H4 (cell line): ENCODE measurements at places on chromosomes 7 and 10. TPM values are rescaled to one million over a fixed set of nuclear protein-coding genes. Genes with fewer than 3 reads are reported as not detected.

RRP12 gene
- total RNA-seq: 14.4 and 17.9 TPM in 2 replicates

- DNase-seq: no peak
Observed at GRCh38 chr10:57952741-57953140, 315.0 kb downstream of the IPMK start.

DNA sequence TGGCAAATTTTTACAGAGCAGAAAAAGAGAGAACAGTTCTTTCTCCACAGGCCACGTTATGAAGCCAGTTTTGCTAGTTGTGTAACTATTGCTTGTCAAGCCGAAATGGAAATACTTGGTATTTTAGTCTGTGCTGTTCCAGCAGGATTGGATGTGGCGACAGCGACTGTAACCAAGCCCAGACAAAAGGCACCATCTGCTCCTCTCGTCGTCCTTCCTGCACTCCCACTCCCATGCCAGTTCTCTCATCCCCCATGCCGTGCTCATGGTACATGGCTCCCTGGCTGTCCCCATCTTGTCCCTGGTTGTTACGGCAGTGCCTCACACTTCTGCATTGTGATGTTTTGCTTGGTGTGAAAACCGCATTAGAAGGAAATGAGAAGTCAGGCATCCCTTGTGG, 185.7 kb upstream of the FZD8 start:
- no peak for DNase-seq

- DNase-seq: no peak
Observed at GRCh38 chr10:69648461-69648860, 18.4 kb downstream of the FAM241B start.
